ENCODE measurements at places on chromosomes 3 and 15. TPM values are rescaled to one million over a fixed set of nuclear protein-coding genes. Genes with fewer than 3 reads are reported as not detected.

MME gene
- 51.8 TPM for total RNA-seq

LINGO1 gene
- total RNA-seq = 0.84 TPM

SNX4 gene
- total RNA-seq = 55.5 TPM

SEMA4B gene
- total RNA-seq = 47.6 TPM

SERPINI2 gene
- total RNA-seq = 0.80 TPM

DNA sequence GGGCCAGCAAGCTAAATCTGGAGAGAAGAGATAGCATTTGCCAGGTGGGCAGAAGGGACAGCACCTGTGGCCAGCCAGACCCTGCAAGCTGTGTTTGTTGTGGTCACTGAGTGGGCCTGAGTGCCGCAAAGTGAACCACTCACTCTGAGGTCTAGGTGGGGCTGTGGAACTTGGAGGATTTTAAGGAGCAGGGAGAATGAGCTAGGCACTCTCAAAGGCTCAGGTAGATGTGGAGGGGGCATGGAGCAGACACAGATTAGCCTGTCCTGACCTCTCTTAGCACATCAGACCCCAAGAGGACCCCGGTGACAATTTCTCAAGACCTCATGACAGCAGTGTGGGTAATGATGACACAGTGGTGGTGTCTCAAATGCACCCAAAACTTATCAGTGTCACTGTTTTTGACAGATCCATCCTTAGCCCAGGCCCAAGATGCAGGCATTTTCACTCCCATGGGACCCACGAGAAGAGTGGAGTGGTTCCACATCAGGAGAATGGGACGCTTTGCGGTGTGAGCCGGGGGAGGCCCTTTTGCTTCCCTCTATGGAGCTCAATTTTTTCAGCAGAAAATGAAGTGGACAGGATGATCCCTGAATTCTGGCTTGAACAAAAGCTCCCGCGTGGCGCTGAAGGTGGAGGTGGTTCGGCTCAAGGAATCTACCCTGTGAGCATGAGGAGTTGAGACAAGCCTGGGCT is 43.8 kb upstream of the TLE3 start:
- DNase-seq = no peak

DNA sequence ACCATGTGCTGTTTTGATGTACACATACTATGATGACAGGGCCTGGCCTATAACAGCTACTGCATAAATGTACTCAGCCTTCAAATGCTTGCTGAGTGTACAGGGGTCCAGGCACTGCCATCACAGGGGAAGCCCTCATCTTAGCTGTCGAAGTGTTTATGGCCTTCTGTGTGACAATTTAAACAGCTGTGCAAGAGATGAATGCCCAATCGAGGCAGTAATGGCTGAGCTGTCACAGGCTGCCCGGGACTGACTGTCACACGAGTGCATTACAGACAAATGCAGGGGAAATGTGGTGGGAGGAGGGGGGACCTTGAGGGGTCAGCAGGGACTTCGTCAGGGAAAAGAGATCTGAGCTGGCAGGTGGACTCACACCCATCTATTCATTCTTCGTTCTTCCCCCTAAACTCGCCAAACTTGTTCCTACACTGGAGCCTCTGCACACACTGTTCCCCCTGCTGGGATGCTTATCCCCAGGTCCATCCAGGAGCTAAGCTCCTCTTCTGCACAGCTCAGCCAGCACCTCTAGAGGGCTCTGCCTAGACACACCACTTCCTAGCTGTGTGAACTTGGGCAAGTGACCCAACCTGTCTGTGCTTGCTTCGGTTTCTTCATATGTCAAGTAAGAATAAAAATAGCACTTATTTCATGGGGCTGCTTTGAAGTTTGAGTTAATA is 156.2 kb upstream of the IQSEC1 start:
- DNase-seq = no peak

- no peak for DNase-seq
Observed at GRCh38 chr15:98440917-98441316, 207.4 kb upstream of the IGF1R start.

DNA sequence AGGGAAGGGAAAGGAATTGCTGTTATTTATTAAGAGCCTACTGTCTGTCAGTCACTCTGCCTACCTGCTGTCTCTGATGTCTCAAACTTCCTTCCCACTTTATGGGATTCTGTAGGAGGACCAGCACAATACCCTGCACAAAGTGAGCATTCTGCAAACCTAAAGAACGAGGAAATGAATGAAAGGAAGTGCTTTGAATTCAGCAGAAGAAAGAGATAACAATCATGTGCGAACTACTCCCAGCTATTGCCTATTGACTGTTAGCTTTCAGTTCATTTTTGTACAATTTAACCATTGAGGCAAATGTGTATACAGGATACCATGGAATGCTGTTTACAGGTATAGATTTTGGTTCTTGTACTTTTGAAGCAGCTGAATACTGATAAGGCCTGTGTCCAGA is 66.8 kb downstream of the CMSS1 start:
- DNase-seq = no peak

GRCh38 chr15:57559875-57560274 is 31.8 kb upstream of the MYZAP start:
- peak; percentile 65 for DNase-seq
